ENCODE measurements at places on chromosomes 7 and 10.

GRCh38 chr10:62046522-62047227, 145.2 kb downstream of the ARID5B start:
- DNase-seq = peak; percentile 86

DNA sequence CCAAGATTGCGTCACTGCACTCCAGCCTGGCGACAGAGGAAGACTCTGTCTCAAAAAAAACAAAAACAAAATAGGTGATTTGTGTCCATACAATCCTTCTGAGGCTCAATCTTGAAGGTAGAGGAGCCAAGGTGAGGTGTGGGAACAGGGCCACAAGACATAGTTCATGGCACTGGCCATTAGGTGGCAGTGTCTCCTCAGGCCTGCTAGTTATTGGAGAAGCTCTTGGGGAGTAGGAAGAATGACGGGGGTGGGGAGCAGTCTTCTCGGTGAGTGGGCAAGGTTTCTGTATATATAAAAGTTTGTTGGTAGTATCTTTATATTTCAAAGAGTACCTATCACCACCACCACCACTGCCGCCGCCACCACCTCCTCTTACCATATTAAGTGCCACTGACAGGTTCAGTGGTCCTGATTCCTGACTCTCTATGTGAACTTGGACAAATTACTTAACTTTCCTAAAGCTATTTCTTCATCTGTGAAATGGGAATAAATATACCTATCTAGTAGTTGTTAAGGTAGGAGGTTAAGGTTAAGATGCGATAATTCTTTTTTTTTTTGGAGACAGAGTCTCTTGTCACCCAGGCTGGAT, 24.0 kb downstream of the CCSER2 start:
- DNase-seq = peak; percentile 65

DNA sequence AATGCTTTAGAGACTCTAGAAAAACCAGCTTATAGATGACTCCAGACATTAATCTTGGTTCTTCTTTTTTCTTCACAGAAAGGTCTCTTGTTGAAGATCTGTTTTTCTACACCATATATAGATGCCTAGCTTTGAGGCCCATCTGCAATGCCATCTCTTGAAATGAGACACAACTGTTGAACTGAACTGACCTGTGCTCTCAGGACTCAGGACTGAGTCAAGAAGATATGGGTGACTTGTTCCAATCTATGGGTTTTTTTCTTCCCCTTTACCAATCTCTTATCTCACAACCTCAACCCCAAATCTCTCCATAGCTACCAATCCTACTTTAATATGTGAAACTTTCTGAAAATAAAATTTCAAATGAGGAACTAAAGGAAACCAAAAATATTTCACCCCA, 194.7 kb downstream of the SNX13 start:
- no peak for DNase-seq

DNA sequence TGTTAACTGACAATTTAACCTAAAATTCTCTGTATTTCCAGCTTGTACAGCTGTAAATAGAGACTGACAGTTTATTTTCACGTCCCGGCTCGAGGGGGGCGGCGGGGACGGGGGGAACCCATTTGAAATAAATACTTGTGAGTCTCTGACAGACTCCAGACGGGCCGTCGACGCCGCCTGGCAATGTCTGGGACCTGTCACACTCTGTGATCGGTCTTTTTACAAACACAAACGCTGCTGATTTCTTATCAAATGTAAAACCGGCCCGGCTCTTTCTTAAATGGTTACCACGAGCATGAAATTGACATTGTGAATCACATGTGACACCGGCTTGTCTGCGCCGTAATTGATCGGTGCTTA, 57.0 kb downstream of the UNCX start:
- DNase-seq = no peak

DNA sequence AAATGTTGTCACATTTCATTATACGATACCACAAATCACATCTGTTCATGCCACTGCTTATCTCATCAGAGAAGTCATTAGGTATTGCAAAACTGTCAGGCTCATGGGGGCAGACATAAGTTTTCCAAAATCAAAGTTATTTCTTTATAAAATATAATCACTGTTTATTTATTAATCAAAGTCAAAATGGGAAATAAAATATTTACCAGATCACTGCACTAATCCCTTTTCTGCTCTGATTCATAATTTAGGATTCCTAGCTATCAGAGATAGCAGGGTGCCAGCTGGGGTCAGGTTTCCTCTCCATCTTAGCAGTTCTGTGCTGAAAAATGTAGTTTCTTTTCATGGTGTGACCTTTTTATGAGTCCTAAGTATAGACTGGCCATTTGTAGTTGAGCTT, 117.7 kb upstream of the LANCL2 start:
- DNase-seq = no peak

GRCh38 chr7:143327903-143328302, 12.0 kb downstream of the CLCN1 start:
- no peak for DNase-seq
